ENCODE measurements at places on chromosomes 4 and X. TPM values are rescaled to one million over a fixed set of nuclear protein-coding genes. Genes with fewer than 3 reads are reported as not detected.

MAP3K15 gene
- 2.1 TPM for total RNA-seq

TRIML2 gene
- total RNA-seq = not detected

ERVMER34-1 gene
- total RNA-seq = 1.0 TPM

UCHL1 gene
- 7.2 TPM for total RNA-seq

RBMXL3 gene
- not detected for total RNA-seq

MTHFD2L gene
- total RNA-seq = 14.1 TPM

UCP1 gene
- not detected for total RNA-seq

VEGFC gene
- 19.0 TPM for total RNA-seq

PLK4 gene
- 0.69 TPM for total RNA-seq

TACC3 gene
- total RNA-seq = 13.3 TPM

HELQ gene
- total RNA-seq = 16.9 TPM

NAT8L gene
- total RNA-seq = 0.46 TPM

FGD1 gene
- total RNA-seq = 3.7 TPM

RNF4 gene
- total RNA-seq = 41.0 TPM

TMSB15A gene
- 1.9 TPM for total RNA-seq
